NCI-H1930 (cell line): ENCODE measurements at places on chromosomes 1 and 21.

GRCh38 chr21:46048926-46049889 is 48.7 kb upstream of the COL6A2 start:
- no peak for DNase-seq

GRCh38 chr1:110597966-110598365 is 8.2 kb downstream of the KCNA2 start:
- no peak for DNase-seq

GRCh38 chr1:116923421-116923820 is 13.7 kb downstream of the PTGFRN start:
- no peak for DNase-seq

DNA sequence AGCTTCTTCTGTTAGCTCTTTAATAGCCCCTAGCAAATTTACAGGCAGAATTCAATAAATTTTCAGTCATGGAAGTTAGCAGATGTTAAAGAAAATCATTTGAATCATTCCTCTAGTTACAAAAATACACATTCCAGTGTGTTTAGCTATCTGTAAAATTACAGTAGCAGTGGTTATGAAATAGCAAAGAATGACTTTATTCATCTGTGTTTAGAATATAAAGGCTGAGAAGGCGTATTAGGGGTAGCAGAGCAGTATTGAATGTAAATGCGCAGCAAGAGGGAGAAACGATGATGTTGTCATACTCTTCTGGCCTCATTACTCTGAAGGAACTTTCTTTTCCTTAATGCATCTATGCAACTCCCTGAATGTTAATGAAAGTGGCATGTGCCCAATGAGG is 106.2 kb upstream of the CYYR1 start:
- DNase-seq: no peak

GRCh38 chr21:35601211-35601610 is 459.1 kb downstream of the SETD4 start:
- DNase-seq: no peak

GRCh38 chr1:74340656-74341055 is 105.5 kb downstream of the TNNI3K start:
- no peak for DNase-seq

GRCh38 chr1:168507828-168508227 is 36.0 kb downstream of the XCL2 start:
- DNase-seq: no peak

DNA sequence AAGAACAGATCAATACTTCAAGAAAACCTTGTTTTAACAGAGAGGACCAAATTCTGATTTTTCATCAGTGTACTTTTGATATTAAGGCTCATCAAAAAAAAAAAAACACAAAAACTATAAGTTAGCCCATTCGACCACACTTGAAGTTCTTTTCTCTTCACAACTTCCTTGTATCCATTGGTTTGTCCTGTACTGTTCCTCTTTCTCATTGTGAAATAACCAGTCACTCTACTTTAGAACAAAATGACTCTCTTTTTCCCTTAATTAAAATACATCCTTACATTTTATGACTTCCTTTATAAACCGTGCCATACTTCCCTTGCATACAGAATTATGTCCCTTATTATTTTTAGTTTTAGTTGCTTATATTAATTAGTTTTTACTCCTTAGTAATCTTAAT is 8.4 kb downstream of the QSOX1 start:
- no peak for DNase-seq

- no peak for DNase-seq
These were observed 33.1 kb downstream of the KCNJ15 start for GRCh38 chr21:38289705-38290485.

DNA sequence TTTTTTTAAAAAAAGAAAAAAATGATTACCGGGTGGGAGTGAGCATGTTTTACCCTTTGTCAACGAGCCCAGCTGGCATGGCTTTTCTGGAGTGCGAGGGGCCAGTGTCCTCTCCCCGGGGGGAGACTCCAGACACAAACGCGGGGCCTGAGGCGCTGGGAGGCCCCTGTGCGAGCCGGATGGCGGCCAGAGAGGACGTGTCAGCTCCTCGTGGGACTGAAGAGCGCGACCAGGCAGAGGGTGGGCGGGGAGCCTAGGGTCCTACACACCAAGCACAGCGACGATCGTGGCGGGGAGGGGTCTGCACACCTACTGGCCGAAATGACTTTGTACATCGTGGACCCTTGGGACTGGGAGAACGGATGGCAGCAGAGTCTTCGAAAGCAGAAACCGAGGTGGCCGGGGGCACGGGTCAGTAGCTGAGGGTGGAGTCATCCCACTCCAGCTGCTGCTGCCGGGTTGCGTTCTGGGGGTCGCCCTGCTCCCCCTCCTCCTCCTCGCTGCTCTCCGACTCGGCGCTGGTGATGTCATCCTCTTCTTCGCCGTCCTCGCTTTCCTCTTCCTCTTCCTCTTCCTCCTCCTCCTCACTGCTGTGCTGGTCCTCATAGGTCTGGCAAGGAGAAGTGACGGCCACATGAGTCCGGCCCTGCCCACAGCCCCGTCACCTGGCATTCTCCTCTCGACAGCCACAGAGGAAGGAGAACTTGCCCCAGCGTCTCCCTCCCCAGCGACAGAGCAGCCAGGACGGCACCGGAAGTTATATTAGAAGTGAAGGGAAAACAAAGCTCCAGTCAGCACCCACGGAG is 78.8 kb downstream of the PIK3CD start:
- no peak for DNase-seq
